Osteoblast (primary cell): ENCODE measurements at places on chromosomes 3 and 15. TPM values are rescaled to one million over a fixed set of nuclear protein-coding genes. Genes with fewer than 3 reads are reported as not detected.

- peak; percentile 95 for DNase-seq
Measured at GRCh38 chr3:128385080-128385832, 81.4 kb downstream of the DNAJB8 start.

Gene EPM2AIP1
- 22.8 and 28.0 TPM in 2 replicates for total RNA-seq

GRCh38 chr3:60573494-60573893 is 677.8 kb downstream of the FHIT start:
- DNase-seq, result no peak

Gene TMEM207
- total RNA-seq, result not detected in 2 replicates

- DNase-seq, result no peak
Measured at GRCh38 chr3:9901967-9902366, 681 bp upstream of the IL17RE start.

DNA sequence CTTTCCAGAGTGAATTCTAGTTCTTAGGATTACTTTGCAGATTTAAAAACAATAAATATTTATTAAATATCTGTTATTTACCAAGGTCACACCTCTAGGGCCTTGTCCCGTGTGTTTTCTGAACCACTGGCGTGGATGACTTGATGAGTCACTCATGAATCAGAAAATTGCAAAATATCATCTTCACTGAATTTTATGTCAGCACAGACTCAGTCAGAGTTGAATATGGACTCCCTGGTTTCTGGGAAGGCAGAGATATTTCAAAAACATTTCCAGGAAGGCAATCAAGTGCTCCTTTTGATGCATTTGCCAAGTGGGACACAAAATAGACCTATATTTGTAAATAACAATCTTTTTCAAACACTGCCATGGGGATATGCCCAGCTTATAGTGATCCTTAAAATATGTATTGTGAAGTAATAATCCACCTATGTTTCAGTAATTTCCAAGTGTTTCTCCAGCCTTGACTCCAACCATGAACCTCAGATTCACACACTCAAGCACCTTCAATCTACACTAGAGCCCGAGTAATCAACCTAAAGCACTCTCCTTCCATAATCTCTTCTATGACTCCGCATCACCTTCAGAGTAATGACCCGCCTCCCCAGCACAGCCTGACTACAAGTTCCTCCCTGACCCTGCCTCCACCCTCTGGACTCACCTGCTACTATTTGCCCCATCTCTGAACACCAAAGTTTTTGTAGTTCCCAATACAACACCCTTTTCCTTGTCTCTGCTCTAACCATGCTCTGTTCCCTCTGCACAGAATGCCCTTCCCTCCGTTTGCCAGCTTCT is 24.3 kb downstream of the DPH3 start:
- peak; percentile 85 for DNase-seq

DNA sequence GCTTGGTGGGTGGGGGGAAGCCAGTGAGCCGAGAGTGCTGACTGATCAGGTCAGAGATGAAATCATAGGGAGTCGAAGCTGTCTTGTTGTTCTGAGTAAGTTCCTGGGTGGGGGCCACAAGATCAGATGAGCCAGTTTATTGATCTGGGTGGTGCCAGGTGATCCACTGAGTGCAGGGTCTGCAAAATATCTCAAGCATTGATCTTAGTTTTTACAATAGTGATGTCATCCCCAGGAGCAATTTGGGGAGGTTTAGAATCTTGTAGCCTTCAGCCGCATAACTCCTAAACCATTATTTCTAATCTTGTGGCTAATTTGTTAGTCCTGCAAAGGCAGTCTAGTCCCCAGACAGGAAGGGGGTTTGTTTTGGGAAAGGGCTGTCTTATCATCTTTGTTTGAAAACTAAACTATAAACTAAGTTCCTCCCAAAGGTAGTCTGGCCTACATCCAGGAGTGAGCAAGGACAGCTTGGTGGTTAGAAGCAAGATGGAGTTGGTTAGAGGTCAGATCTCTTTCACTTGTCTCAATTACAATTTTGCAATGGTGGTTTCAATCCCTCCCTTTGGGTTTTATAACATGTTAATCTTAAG is 18.7 kb upstream of the MTMR14 start:
- no peak for DNase-seq

DNA sequence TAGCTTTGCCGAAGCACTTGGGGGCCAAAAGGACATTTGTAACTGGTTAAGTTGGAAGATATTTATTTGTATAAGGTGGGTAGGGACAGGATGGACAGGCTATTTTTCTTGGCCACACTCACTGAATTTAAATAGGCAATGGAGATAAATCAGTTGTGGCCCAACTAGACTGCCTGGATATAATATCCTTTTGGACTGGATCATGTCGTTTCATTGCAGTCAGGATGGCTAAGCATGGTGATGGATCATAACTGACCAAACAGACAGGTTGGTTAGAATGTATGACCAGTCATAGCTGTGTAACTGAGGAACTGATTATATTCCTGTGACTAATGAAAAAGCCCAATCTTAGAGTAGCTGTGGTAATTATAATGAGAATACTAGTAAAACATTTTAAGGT is 284.0 kb downstream of the LPP start:
- no peak for DNase-seq

- no peak for DNase-seq
Measured at GRCh38 chr3:154015307-154015706, 105.9 kb upstream of the ARHGEF26 start.

DNA sequence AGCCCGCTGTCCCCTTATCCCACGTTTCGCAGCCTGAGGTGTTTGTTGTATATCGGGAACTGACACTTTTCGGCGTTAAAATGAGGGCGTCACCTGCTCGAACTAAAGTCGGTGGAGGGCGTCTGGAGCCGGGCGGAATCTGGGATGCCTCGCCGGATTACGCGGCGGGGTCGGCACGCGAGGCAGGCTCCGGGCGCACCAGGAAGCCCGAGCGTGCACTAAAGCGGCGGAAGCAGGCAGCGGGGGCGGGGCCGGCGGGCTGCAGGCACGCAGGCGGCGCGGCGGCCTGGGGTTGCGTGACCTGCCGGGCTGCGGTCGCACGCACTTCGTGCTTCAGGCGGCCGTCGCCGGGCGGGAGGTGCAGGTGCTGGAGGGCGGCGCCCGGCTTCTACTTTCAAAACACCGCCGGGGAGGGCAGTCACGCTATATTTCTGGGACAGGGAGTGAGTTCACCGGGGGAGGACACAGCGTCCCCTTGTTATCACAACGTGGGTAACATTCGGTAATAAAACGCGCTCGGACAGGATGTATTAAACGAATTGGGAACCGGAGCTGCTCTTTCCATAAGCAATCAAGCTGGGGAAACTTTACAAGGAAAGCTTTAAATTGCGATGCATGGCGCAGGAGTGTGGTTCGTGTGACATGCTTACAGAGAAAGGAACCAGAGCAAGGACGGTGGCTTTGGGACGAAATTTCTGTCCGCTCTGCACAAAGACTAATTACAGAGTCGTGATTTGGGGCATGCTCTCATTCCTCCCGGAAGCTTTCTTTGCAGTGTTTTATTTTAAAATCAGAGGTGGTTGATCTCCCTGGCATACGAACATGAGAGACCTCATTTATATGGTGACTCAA is 9.1 kb upstream of the LEKR1 start:
- peak; percentile 97 for DNase-seq

DNA sequence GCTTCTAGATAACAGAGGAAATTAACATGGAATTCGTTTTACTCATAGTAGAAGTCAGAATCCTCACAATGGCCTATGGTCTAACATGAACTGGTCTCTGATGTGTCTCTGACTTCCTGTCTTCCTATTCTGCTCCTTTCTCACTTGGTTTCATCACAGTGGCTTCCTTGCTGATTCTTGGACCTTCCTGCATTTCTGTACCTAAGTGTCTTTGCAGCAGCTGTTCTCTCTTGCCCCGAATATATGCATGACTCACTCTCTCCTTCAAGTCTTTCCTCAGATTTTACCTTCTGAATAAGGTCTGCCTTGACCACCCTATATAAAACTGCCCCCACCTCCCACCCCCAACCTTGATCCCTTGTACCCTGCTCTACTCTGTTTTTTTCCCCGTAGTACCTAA is 14.1 kb downstream of the ARL13B start:
- no peak for DNase-seq

DNA sequence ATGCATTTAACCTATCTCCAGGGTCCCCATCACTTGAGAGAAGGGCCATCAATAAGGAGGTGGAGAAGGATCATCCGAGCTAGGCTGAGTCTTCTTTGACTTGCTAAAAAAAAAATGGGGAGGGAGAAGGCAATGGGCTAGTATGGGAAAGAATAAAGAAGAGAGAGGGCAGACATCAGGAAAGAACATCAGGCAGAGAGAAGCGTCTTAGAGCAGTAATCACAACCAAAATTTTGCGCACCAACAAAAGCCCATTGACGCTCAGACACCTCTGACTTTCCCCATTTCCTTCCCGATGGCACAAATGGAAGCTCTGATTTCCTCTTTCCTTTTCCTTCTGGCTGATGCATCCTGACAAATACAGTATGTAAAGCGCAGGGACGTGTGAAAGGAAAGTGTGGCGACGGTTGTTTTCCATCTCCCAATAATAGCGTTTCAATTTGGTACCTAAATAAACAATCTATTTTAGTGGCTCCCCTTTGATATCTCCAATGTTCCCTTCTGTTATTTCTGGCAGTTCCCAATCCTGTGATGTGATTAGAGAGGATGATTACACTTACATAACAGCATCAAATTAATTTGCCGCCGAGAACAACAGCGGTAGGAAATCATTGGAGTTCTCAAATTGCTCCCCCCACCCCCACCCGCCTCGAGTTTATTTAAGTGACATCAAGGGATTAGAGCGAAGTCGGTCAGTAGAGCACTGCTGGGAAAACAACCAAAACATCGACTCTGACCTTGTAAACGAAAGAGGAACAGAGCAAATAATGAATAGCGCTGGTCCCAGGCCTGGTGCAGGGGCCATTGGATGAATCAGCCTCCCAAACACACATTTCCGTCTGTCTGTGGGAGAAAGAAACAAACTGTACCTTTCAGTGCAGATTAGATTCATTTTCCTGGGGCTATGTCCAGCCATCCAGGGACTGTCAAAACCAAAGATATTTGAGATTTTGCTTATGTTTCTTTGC is 273.3 kb upstream of the ICE2 start:
- peak; percentile 69 for DNase-seq

Gene PKM
- 1,919 and 2,299 TPM in 2 replicates for total RNA-seq

DNA sequence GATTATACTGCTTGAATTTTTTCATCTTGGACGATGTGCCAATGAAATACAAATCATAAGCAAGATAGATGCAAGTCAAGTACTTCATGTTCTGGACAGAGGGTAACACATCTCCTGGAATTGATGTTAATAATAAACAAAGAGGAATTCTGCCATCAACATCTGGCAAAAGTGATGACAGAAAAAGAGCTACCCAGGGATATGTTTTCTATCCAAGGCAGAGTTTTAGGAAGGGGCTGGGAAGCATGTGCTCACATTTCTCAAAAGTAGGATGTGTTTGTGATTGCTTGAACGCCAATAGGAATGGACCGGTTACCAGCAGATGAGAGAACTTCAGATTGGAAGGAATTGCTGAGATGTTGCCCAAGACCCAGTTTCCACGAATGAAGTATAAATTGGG is 242.6 kb upstream of the AGTR1 start:
- no peak for DNase-seq

Gene ZBBX
- total RNA-seq, result not detected in 2 replicates

GRCh38 chr15:31216215-31216911 is 110.3 kb upstream of the KLF13 start:
- DNase-seq, result no peak

DNA sequence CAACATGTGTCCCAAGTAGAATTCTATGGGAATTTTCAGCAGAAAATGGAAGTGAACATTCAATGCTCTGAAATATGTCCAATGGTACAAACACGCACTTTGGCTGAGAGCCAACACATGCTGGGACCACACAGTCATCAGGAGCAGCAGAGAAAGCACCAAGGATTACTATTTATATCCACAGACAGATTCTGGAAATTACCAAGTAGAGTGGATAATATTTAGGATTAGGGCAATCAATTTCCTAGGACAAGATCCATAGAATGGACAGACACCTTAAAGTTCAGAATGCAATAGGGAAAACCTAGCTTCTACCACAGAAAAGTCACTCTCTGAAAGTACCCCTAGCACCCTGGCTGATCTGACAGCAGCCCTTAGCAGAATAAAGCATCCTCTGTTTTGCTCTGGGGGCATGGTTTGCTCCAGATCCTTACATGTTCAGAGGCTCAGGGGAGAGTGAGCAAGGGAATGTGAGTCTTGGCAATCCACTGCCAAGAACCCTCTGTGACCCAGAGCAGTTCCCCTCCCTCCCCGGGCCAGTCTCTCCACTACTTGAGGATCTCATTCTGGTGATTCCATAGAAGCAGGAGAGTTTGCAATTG is 206.0 kb upstream of the WNT5A start:
- no peak for DNase-seq

- no peak for DNase-seq
Measured at GRCh38 chr15:68436680-68437079, 4.7 kb upstream of the ITGA11 start.

DNA sequence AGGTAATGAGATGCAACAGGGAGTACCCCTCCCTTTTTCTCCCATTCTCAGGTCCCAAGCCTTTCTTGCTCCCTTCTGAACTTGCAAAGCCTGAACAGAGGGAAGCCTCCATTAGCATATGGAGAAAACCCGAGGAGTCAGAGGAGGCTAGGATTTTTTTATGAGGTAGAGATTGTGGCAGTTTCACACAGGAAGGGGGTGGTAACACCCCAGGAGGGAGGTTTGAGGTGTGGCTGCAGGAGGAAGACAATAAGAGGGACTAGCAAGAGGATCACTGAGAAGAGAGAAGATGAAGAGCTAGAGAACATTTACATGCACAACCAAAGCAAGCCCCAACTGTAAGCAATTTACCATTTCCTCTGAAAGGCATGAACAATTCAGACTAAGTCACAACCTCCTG is 322.7 kb downstream of the SV2B start:
- no peak for DNase-seq

Gene PLAAT1
- total RNA-seq, result under 0.01 TPM in 1 of 2 replicates, not detected in the other

Gene MB21D2
- total RNA-seq, result 4.7 and 6.5 TPM in 2 replicates
